ENCODE measurements at places on chromosomes 12 and 14.

DNA sequence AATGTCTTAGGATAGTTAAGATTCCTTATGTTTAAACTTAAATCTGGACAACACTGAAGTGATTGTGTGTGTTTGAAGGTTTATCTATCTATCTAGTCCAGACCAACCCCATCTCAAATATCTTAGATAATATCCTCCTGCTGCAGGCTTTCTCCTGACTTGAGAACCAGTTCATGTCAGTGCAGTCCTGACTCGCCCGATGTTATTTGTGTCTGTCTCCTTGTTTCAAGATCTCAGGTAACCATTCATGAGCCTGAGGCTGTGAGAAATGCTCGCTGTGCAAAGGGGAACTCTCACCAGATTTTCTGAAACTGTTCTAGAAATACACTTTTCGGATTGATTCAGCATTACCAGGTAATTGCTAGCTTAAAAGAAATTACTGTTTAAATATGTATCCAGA lies 356.2 kb downstream of the SNAPC1 start:
- no peak for DNase-seq

- no peak for DNase-seq
These were observed 2.8 kb downstream of the RXYLT1 start for GRCh38 chr12:63782466-63782865.

- DNase-seq, result no peak
These were observed 8.7 kb upstream of the SELPLG start for GRCh38 chr12:108642269-108642870.

- DNase-seq, result no peak
These were observed 202.6 kb upstream of the ALG10B start for GRCh38 chr12:38113991-38114390.

- DNase-seq, result no peak
These were observed 138.7 kb downstream of the TTC7B start for GRCh38 chr14:90677484-90678050.

GRCh38 chr14:99479906-99480869 lies at the start of gene SETD3:
SETD3 (minus strand) TSS chr14:99480859; CDS start chr14:99465805, 15,054 bp downstream.
- no peak for DNase-seq

DNA sequence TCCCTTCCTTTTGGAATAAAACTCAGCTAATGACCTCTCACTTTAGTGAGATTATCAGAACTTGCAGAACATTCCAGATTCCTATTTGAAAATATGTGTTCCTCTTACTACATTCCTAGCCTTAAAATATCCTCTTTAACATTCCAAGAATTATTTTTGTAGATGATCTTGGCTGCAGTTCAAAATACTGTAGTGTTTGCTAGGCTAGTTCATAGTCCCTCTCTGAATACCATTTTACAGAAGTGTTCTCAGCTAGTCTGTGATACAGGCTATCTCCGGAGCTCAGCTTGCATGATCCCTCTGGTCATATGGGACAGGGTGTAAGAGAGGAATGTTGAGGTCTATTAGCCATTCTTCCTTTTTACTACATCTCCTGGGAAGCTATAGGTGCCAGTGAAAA lies 17.6 kb upstream of the GPR33 start:
- no peak for DNase-seq

DNA sequence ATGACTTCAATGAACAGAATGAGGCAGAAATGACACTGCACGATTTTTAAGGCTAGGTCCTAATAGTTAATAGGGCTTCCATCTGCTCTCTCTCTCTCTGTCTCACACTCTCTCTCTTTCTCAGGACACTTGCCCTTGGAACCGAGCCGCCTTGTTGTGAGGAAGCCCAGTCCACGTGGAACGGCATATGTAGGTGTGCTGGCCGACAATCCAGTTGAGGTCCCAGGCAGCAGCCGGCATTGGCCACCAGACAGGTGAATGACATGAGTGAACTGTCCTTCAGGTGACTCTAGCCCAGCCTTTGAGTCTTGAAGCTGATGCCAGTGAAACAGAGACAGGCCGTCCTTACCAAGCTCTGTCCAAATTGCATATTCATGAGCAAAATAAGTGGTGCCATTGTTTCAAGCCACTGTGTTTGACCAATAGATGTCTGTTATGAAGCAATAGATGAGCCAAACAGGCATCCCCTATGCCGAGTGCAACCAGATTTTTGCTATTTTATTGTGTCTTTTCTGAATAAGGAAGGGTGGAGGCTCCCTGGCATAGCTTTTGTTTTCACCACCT lies 217.5 kb upstream of the LHX5 start:
- DNase-seq, result no peak

DNA sequence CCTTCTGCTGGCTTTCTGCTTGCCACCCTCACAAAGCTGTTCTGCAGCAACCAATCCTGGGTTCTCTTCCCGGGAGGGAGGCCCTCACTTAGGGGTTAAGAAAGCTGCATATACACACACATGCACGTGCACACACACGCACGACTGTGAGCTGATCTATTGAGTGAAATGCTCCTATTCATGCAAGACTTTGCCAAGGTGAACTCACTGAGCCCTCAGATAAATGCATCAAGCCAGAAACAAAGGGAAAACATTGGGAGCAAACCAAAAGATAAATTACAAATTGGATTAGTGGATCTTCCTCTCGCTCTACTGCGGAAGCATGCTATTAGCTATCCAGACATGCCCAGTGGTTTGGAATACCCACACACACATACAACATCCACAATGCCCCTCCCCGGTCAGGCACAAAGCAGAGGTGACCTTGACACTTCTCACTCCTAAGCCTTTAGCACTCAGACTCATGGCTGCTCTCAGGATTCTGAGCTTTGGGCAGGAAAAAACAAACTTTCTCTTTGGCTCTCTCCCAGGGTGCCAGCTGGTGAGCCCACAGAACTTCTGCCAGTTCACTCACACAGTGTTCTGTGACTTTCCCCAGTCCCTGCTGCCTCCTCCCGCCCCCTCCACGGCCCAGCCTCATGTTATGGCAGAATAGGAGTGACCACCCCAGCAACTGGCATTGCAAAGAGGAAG lies 320.0 kb downstream of the DPF3 start:
- no peak for DNase-seq

DNA sequence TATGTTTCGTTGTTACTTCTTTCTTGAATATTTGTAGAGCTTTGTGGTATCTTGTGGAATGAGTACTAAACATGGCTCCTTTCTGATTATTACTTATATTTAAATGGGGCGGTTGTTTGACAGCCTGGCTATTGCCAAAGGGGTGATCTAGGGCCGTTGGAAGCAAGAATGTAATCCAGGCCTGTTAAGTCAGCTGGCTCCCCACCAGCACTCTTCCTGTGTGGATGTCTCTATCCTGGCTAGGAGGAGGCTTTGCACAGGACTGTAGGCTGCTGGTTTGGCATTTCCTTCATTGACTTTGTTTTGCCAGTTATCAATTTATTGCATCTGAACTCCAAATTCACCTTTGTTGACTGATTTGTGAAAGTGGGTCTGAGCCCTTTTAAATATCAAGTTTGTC lies 5.6 kb downstream of the FAM234B start:
- no peak for DNase-seq

GRCh38 chr14:89308232-89308959 lies 108.6 kb downstream of the FOXN3 start:
- DNase-seq, result no peak
